ENCODE measurements at places on chromosomes 13 and 19. TPM values are rescaled to one million over a fixed set of nuclear protein-coding genes. Genes with fewer than 3 reads are reported as not detected.

GRCh38 chr19:53853707-53854106 is 14.0 kb upstream of the MYADM start:
- DNase-seq = no peak

GRCh38 chr19:39969681-39970424 is 1.1 kb upstream of the PSMC4 start:
- no peak for DNase-seq

DNA sequence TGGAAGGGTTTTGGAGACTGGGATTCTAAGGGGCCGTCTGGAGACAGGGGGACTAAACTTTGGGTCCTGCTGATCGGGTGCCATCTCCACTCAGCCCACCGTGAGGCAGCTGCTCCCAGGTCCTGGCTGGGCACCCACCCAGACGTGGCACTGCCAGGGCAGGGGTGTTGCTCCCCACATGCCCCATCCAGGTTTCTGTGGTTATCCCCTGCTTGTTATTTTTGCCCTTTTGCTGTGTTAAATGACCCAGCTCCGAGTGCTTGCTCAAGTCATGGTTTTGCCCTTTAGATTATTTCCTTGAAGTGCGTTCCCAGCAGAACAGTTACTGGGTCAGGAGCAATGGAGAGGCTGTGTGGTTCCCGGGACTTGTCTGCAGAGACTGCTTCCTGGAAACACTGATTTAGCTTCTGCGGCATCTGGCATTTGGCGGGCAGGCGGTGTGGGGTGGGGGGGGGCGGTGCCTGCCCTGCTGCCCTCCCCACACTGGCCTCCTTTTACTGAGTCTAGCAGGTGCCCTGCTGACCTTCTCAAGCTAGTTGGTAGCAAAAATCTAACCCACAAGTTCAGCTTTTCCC is 1.9 kb downstream of the RAB11B start:
- peak; percentile 43 for DNase-seq

GRCh38 chr13:20360041-20360491 is 127.9 kb upstream of the GJB6 start:
- no peak for DNase-seq

- no peak for DNase-seq
These were observed 128.6 kb upstream of the PEG3 start for GRCh38 chr19:56969156-56969555.

DNA sequence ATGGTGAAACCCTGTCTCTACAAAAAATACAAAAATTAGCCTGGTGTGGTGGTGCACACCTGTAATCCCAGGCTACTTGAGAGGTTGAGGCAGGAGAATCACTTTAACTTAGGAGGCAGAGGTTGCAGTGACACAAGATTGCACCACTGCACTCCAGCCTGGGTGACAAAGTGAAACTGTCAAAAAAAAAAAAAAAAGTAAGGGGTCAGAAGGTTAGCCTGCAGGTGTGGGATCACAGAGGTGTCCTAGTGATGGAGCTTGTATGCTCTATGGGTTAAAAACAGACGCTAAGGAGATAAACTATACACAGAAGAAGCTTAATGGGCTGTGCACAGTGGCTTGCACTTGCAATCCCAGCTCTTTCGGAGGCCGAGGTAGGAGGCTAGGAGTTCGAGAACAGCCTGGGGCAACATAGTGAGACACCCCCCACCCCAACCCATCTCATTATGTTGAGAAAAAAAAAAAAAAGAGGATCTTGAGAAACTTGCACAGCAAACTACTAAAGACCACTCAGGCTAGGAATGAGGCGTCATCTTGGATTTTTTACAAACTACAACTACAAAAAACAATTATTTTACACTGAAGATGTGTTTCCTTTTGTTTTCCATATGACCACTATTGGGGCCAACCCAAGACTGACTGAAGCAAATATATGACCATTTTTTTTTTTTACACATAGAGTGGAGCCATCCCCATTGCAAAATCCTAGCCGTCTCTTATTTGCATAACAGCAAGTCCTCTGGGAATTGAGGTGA is 7.9 kb downstream of the FOSB start:
- DNase-seq = peak; percentile 40

DNA sequence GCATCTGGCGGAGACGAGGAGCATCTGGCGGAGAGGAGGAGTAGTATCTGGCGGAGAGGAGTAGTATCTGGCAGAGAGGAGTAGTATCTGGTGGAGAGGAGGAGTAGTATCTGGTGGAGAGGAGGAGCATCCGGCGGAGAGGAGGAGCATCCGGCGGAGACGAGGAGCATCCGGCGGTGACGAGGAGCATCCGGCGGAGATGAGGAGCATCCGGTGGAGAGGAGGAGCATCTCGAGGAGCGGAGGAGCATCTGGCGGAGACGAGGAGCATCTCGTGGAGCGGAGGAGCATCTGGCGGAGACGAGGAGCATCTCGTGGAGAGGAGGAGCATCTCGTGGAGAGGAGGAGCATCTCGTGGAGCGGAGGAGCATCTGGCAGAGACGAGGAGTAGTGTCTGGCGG is 18.6 kb downstream of the C13orf46 start:
- DNase-seq = no peak

DNA sequence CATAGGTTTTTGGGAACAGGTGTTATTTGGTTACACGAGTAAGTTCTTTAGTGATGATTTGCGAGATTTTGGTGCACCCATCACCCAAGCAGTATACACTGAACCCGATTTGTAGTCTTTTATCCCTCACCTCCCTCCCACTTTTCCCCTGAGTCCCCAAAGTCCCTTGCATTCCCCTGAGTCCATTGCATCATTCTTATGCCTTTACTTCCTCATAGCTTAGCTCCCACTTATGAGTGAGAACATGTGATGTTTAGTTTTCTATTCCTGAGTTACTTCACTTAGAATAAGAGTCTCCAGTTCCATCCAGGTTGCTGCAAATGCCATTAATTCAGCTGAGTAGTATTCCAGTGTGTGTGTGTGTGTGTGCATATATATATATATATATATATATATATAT is 97.2 kb upstream of the EDNRB start:
- no peak for DNase-seq

- DNase-seq = no peak
These were observed 65.4 kb upstream of the WDFY2 start for GRCh38 chr13:51518827-51519226.

- peak; percentile 65 for DNase-seq
These were observed 2.8 kb downstream of the UBA2 start for GRCh38 chr19:34430738-34431625.

DNA sequence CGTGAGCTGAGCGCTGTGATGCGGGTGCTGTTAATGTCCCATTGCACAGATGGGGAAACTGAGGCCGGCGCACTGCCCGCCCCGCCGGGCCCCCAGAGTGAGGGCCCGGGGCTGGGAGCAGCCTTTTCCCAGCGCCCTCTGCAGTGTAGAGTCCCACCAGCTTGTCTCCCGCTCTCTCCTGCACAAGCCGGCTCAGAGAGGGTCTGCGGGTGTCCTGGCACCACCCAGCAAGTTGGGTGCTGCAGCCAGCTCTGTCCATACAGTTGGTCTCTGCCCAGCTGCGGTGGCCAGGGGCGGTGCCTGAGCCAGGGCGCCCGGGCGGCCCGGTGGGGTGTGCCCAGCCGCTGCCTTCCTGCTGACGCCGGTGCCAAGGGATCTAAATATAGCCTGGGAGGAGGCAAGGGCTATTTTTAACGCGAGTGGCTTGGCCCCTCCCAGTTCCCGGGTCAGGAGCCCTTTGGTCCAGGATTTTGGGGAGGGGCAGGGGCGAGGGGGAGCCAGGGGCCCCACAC is 19.3 kb downstream of the GADD45B start:
- DNase-seq = peak; percentile 84

DNA sequence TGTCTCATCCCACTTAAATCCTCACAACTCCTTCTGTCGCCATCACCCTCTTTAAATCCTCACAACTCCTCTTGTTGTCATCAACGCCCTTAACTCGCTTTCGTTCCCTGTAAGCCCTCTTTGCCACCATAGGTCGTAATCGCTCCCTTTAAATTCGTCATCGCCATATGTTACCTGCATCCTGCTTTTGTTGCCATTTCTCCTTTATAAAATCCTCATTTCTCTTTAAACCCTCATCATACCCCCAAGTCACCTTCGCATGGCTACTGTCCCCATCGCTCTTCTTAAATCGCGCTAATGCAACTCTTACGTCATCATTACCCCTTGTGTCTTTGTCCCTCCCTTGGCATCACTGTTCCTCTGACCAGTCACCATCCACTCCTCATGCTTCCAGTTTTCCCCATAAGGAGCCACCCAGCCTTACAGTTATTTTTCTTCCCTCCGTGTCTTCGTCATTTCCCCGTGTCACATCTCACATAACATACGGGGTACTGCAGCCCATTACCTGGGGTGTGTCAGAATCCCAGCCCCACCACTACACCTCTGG is 539 bp downstream of the PLD3 start:
- peak; percentile 38 for DNase-seq

DNA sequence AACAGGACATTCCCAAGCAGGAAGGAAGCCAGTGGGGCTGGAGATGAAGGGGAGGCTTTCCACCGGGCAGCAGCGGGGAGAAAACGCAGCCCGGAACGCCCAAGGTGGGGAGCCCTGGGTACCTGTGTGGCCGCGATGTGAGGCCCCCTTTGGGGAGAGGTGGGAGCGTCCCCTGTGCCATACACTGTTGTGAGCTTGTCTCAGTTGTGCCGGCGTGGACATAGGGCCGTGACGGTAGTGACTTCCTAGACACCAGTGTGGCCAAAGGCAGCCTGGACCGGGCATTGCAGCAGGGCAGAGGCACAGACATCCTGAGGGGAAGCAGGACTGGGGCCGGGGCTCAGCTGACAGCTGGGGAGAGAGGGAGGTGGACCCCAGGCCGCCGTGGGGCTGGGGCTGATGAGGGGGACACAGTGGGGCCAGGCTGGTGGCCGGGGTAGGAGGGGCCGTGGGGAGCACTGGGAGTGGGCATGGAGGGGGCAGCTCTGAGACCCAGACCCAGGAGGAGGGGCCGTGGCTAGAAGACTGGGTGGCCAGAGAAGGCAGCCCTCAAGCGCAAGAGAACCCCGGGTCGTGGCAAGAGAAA is 38.5 kb upstream of the TFDP1 start:
- no peak for DNase-seq

DNA sequence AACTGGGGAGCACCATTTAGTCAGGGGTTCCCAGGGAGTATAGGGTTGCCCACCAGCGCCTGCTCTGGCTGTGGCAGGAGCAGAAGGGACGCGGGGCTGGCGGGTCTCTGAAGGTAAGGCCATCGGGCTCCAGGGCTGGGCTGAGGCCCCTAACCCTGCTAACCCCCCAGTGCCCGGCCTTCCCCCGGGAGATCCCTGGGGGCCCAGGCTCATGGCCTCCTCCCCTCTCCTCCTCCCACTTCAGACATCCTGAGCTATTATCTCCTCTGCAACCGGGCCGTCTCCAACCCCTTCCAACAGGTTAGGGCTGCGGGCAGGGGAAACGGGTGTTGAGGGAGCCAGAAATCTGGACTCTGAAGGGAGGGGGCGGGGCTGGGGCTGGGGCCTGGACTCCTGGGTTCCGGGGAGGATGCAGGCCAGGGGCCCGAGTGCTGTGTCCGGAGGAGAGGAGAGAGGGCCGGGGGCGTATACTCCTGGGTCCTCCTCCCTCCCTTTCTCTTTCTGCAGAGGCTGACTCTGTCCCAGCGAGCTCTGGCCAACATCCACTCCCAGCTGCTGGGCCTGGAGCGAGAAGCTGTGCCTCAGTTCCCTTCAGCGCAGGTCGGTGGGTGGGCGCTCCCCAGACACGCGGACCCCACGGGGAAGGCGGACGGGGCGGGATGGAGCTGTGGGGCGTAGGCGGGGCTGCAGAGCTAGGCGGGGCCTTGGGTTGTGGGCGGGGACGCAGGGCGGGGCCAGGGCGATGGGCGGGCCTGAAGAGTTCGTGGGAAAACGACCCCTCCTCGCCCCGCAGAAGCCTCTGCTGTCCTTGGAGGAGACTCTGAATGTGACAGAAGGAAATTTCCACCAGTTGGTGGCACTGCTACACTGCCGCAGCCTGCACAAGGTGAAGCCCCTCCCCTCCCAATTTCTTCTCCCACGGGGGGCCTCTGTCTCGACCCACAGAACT is 15.3 kb downstream of the TTYH1 start:
- peak; percentile 77 for DNase-seq

GRCh38 chr13:113404723-113405471 is 41.0 kb upstream of the GRTP1 start:
- DNase-seq = no peak

DNA sequence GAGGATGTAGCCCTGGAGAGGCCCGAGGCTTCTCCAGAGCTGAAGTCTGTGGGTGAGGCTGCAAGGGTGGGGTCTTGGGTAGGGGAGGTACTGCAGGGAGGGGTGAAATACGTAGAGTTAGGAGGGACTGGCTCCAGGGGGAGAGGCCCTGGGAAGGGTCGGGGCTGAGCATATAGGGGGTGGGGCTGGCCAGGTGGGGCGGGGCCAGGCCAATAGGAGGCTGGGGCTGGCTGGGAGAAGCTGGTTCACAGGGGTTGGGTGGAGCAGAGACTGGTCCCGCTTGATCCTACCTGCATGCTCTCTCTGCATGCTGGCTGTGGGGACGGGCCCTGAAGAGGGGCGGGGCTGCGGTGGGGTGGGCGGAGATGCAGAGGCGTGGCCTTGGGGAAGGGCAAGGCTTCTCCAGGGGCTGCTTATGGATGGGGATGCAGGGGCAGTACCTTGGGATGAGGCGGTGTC is 51.9 kb downstream of the CELF5 start:
- DNase-seq = peak; percentile 72

GRCh38 chr19:28915737-28916460 is 297.1 kb downstream of the UQCRFS1 start:
- no peak for DNase-seq

- DNase-seq = no peak
These were observed 7.2 kb downstream of the PLEKHF1 start for GRCh38 chr19:29672319-29672932.

GRCh38 chr13:27250833-27251165 is 559 bp upstream of the RPL21 start:
- no peak for DNase-seq

- no peak for DNase-seq
These were observed 4.8 kb downstream of the SYNGR4 start for GRCh38 chr19:48368936-48369335.

- DNase-seq = no peak
These were observed 11.6 kb upstream of the FPR3 start for GRCh38 chr19:51783372-51783771.

GRCh38 chr19:47623921-47624391 is 15.0 kb downstream of the BICRA start:
- DNase-seq = peak; percentile 66

DNA sequence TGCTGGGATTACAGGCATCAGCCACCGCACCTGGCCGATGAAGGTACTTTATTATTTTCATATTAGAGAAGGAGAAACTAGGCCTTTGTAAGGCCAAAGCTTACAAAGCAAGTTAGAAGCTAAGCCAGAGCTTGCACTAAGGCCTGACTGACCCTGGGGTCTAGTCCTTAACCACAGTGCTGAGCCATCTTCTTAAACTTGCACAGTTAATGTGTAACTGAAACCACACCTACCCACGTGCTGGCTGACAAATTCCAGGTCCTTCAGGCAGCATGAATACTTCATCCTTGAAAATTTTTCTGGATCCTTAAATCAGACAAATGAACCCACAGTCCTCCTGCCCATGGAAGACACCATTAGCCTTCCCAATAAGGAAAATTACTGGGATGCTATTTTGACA is 880.6 kb downstream of the UQCRFS1 start:
- no peak for DNase-seq

GRCh38 chr13:101111894-101112293 is 304.4 kb downstream of the NALCN start:
- no peak for DNase-seq

Gene SPACA7
- not detected for total RNA-seq

Gene SKA3
- 5.6 TPM for total RNA-seq

Gene ZSCAN22
- 1.3 TPM for total RNA-seq

Gene ERICH4
- 2.3 TPM for total RNA-seq

Gene ENOX1
- total RNA-seq = 2.4 TPM

Gene OR10H2
- total RNA-seq = not detected

Gene FGF9
- 2.0 TPM for total RNA-seq

Gene ACP5
- 16.6 TPM for total RNA-seq

Gene CTU1
- total RNA-seq = 6.7 TPM

Gene ZIC2
- 0.68 TPM for total RNA-seq

Gene MISP3
- 3.7 TPM for total RNA-seq

Gene JUNB
- 343 TPM for total RNA-seq

Gene RDH8
- total RNA-seq = not detected

Measured in hepatocyte (in vitro differentiated cells).